Inflammatory macrophage (primary cell): ENCODE measurements at places on chromosomes 12 and 14.
A peak's percentile ranks its signal among the peaks of the same experiment; 100 is the strongest.

DNA sequence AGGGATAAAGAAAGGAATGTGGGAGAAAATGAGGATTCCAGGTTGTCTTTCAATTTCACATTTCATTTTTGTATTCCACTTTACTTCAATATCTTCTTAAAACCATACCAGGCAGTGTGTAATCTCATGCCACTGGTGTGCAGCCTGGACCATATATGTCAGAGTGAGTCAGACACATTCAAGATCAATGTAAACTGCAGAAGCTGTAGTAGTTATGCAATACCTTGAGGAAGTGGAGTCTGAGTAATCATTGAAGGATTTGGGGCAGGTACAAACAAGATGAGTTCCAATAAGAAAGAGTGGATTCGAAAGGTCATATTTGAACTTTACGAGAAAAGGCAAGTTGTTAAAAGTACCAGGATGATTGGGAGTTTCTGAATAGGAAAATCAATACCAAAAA is 14.1 kb downstream of the PLCZ1 start:
- no peak for DNase-seq

- peak; percentile 96 for DNase-seq
Observed at GRCh38 chr14:77659831-77660230, 43.4 kb upstream of the SPTLC2 start.

DNA sequence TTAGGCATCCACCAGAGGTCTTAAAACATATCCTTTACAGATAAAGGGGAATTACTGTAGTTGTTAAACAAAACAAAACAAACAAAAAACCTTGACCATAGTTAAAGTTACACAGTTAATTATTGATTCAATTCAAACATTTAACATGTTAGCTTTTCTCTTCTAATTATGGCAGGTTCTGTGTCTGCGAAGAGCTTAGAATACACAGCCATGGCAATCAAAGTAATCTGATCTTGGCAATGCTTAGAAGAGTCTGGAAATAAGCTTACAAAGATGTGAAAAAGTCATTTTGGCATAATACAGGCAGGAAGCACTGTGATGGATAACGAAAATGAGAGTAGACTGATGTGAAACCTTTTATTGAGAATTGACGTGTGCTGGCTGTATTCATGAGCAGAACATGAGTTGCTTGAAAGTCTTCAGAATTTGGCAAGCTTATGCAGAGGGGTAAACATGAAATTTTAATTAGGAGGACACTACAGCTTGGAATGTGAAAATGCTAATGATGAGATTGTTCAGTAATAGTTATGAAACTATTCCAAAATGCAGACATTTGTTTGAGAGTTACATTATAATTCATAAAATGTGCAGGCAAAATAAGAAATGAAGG is 629.6 kb downstream of the FSCB start:
- DNase-seq = no peak

- DNase-seq = no peak
Observed at GRCh38 chr14:104799244-104800014, 1.5 kb upstream of the ZBTB42 start.

DNA sequence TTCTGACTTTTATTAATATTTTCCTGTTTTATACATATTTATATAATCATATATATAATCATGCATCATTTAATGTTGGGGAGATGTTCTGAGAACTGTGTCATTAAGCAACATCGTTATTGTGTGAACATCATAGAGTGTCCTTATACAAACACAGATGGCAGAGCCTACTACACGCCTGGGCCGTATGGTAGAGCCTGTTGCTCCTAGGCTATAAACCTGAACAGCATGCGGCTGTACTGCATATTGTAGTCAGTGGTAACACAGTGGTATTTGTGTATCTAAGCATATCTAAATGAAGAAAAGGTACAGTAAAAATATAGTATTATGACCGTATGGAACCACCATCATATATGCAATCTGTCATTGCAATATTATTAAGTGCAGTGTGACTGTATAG is 44.7 kb upstream of the BCL7A start:
- no peak for DNase-seq

DNA sequence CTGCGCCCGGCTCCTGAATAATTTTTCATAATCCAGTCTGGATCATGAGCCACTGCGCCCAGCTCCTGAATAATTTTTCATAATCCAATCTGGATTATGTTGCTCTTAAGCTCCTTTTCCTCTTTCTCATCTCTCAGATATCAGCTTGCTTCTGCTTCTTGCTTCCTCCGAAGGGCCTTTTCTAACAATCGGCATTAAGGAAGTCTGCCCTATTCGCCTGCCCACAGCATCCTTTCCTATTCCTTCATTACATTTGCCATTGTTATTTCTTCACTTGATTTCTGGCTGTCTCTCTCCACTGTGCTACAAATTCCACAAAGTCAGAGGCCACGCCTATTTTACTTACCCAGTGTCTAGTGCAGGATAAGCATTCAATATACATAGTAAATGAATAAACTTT is 83.5 kb downstream of the TTC7B start:
- peak; percentile 81 for DNase-seq

- no peak for DNase-seq
Observed at GRCh38 chr12:3432176-3432742, 58.7 kb upstream of the PRMT8 start.

DNA sequence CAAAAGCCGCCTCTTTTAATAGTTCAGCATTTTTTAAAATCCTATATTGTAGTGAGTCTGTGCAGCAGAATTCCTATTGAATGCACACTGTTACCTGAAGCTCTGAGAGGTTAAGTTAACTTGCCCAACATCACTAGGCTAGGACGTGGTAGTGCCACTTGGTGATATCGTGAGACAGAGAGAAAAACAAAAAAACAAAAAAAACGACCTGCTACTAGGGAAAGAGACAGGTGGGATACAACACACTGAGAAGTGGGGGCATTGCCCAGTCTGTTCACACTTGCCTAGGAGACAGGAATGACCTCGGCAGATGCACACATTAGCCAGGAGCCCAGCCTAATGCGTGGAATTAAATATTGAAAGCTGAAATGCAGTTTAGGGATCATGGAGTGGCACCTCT is 129.7 kb upstream of the CCND2 start:
- DNase-seq = no peak

DNA sequence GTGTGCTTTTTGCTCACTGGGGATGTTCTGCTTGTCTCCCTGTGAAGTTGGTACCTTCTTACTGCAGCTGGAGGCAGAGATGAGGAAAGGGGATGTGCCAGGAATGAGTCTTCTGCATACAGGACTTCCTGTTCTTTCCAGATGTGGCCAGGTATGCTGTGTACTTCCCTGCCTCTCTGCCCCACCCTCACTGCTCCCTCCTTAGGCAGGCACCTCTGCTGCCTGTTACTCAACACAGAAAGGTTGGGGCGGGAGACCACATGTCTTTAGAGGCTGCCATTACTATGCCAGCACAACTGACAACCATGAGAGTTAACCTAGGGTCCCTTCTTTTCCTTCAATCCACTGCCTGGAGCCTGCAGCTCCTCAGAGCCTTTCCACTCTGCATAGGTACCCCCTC is 2.0 kb upstream of the OAS3 start:
- no peak for DNase-seq

GRCh38 chr12:38384816-38385378 is 68.3 kb downstream of the ALG10B start:
- peak; percentile 1 for DNase-seq

GRCh38 chr14:99687284-99688209 is 3.4 kb downstream of the CYP46A1 start:
- no peak for DNase-seq

GRCh38 chr14:65263177-65263788 is 149.2 kb upstream of the FUT8 start:
- no peak for DNase-seq

GRCh38 chr12:94670898-94671297 is 20.5 kb upstream of the TMCC3 start:
- no peak for DNase-seq

DNA sequence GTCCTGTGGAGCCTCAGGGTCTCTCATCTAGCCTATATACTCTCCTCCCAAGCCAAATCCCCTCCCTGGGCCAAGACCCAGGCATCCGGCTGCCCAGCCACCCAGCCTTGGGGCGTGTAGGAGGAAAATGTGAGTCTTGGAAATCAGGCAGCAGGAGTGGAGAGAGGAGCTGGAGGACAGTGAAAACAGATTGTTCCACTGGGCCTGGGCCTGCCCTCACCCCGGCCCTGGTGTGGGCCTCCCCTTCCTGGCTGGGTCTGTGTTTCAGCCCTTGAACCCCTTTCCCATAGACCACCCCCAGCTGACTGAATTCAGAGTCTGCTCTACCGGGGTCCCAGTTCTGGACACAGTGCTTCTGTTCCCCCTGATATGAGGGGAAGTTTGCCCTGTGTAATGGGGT is 6.7 kb downstream of the ITGA5 start:
- no peak for DNase-seq

- DNase-seq = no peak
Observed at GRCh38 chr12:51132693-51133092, 40.2 kb downstream of the TFCP2 start.

DNA sequence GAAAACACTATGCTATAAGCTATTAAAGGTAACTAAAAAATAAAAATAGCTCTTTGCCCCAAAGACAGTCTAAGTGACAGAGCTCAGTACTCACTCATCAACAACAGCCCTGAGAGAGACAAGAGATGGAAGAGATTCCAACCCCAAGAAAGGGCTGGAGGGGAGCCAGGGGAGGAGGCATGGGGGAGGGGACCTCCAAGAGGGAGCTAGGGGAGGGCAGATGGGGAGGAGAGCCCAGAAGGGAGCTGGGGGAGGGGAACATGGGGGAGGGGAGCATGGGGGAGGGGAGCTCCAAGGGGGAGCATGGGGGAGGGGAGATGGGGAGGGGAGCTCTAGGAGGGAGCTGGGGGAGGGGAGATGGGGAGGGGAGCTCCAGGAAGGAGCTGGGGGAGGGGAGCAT is 7.7 kb downstream of the SSH1 start:
- DNase-seq = no peak

GRCh38 chr14:90062822-90063539 is 1.2 kb downstream of the KCNK13 start:
- DNase-seq = peak; percentile 40

DNA sequence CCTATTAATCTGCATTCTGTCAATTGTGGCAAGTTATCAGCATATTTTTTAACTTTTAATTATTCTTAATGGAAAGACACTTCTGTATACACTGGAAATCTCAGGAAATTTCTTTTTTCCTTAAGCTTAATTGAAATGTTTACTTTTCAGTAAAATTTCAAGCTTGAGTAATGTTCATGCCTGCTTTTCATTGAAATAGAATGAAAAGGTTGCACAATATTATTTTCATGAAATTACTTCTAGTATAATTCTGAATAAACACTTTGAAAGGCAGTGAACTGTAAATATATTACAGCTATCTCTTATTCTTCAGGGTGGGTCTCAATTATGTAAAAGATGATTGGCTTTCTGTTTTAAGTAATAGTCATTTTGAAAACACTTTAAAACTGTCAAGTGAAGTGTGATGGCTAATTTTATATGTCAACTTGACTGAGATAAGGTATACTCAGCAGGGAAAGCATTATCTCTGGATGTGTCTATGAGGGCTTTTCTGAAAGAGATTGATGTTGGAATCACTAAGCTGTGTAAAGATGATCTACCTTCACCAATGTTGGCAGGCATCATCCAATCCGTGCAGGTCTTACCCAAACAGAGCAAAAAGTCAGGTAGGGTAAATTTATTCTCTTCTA is 29.9 kb downstream of the CLEC2D start:
- no peak for DNase-seq

GRCh38 chr12:93698307-93699092 is 21.3 kb downstream of the CRADD start:
- no peak for DNase-seq

DNA sequence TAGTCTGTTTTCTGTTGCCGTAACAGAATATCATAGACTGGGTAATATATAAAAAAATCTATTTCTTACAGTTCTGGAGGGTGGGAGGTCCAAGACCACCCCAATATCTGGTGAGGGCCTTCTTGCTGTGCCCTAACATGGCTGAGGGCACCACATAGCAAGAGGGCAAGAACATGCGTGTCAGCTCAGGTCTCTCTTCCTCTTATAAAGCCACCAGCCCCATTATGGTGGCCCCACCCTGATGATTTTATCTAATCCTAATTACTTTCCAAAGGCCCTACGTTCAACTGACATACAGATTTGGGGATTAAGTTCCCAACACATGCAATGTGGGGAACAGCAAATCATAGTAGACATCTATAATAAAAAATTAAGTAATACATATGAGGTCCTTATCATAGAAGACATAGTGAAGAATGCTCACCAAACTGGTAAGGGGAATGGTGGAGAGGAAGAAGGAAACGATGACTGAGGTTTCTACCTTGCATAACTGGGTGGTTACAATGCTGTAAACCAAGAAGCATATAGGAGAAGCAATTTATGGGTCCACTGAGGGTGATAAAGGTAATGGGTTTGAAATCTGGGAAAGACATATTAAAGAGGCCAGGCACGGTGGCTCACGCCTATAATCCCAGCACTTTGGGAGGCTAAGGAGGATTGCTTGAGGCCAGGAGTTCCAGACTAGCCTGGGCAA is 27.0 kb downstream of the BTBD7 start:
- DNase-seq = peak; percentile 37

DNA sequence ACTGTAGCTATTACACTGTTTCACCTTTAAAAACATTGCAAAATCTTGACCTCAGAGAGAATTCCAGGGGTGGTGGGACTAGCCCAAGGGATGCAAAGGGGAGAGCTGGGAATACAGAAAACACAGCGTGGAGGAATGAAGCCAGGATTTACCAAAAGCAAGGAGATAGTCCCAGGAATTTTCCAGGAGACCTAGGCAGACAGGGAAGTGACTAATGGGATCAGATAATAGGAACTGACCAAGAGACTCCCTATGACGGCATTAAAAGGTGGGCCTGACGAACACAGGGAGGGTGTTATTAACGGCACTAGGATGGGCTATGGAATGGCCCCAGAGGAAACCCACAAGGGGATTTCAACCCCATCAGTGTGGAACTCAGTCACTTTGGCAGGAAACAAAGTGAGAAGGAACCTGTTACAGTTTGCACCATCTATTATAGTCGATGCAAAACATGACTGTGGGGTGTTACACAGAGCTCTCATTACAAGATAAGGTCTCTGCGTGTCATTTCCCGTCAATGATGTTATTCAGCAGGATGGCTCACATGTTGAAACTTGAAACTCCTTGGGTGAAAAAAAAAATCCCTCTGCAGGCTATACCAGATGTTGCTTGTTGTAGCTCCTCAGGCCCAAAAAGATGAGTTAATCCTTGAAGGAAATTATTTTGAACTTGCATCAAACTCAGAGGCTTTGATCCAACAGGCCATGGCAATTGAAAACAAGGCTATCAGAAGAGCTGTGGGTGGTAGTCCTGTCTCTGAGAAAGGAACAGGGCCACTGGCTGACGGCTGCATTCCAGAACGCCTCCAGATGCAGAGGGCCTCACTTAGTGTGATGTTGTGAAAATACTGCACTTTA is 58.7 kb downstream of the DRAM1 start:
- peak; percentile 15 for DNase-seq

DNA sequence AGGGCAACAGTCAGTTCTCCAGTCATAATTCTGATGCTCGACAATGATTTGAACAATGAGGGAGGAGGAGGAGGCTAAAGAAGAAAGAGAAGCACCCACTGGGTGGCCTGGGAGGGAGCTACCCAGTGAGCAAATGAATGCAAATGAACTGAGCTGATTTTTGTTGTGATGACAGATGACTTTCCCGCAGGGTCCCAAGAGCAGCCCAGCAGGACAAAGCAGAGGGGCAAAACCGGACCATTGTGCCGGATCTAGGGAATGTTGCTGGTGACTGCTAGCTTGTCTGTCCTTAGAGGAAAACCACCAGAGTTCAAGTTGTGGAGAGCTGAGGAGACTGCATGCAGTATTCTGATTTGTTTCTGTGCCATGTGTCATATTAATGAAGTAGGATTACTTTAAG is 162.8 kb downstream of the MON2 start:
- DNase-seq = no peak
